ENCODE measurements at places on chromosomes 6 and 20. TPM values are rescaled to one million over a fixed set of nuclear protein-coding genes. Genes with fewer than 3 reads are reported as not detected.

TINAG gene
- 0.21 TPM for total RNA-seq

COL12A1 gene
- total RNA-seq = 102 TPM

CSNK2B gene
- total RNA-seq = 214 TPM

MDFI gene
- total RNA-seq = 45.8 TPM

ADTRP gene
- 3.3 TPM for total RNA-seq

- no peak for DNase-seq
- no peak overlapping the region for H3K27ac ChIP-seq
- no peaks in the 10 kb centered on the region for H3K36me3 ChIP-seq
- no peaks in the 10 kb centered on the region for H3K27me3 ChIP-seq
- no peak overlapping the region for H3K4me3 ChIP-seq
These were observed 38.3 kb downstream of the PDRG1 start for GRCh38 chr20:31913431-31914157.

GRCh38 chr6:118771253-118771652, 119.9 kb upstream of the CEP85L start:
- no peak overlapping the region for H3K4me3 ChIP-seq
- DNase-seq = no peak
- H3K4me1 ChIP-seq = no peaks in the 10 kb centered on the region
- no peaks in the 10 kb centered on the region for H3K36me3 ChIP-seq
- H3K27ac ChIP-seq = no peak overlapping the region

- no peaks in the 10 kb centered on the region for H3K36me3 ChIP-seq
- DNase-seq = no peak
- no peaks in the 10 kb centered on the region for H3K27me3 ChIP-seq
- H3K4me1 ChIP-seq = peaks cover 7% of the 10 kb centered on the region
- H3K27ac ChIP-seq = no peak overlapping the region
These were observed 49.4 kb downstream of the PDSS2 start for GRCh38 chr6:107409942-107410341.

GRCh38 chr6:119658917-119659316, 309.4 kb upstream of the MAN1A1 start:
- H3K4me3 ChIP-seq = no peak overlapping the region
- no peaks in the 10 kb centered on the region for H3K4me1 ChIP-seq

- no peaks in the 10 kb centered on the region for H3K36me3 ChIP-seq
- no peak for DNase-seq
- no peaks in the 10 kb centered on the region for H3K4me1 ChIP-seq
- H3K27ac ChIP-seq = no peak overlapping the region
- H3K27me3 ChIP-seq = no peaks in the 10 kb centered on the region
- H3K4me3 ChIP-seq = no peak overlapping the region
These were observed 66.7 kb downstream of the ZDHHC14 start for GRCh38 chr6:157447735-157448134.

GRCh38 chr6:144036064-144036834, 28.2 kb upstream of the PLAGL1 start:
- H3K4me1 ChIP-seq = no peaks in the 10 kb centered on the region
- H3K4me3 ChIP-seq = no peak overlapping the region
- H3K36me3 ChIP-seq = no peaks in the 10 kb centered on the region
- peak; percentile 6 for DNase-seq

DNA sequence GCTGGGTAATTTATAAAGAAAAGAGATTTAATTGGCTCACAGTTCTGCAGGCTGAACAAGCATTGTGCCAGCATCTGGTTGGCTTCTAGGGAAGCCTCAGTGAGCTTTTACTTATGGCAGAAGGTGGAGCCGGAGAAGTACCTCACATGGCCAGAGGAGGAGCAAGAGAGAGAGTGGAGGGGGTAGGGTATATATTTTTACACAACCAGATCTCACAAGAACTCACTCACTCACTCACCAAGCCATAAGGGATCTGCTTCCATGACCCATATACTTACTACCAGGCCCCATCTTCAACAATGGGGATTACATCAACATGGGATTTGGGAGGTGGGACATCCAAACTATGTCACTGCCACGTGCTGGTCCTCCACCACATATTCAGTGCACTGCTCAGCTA, 152.6 kb upstream of the PRND start:
- H3K27ac ChIP-seq = no peak overlapping the region
- peaks cover 4% of the 10 kb centered on the region for H3K27me3 ChIP-seq
- no peaks in the 10 kb centered on the region for H3K36me3 ChIP-seq
- no peaks in the 10 kb centered on the region for H3K4me1 ChIP-seq

Data from endothelial cell of umbilical vein (primary cell).